H1 (cell line): ENCODE measurements at places on chromosomes 1 and 21.

GRCh38 chr1:182995894-182996293 lies 27.3 kb upstream of the LAMC1 start:
- DNase-seq = no peak

GRCh38 chr1:225891229-225891972 lies 2.5 kb upstream of the LEFTY1 start:
- DNase-seq = no peak

DNA sequence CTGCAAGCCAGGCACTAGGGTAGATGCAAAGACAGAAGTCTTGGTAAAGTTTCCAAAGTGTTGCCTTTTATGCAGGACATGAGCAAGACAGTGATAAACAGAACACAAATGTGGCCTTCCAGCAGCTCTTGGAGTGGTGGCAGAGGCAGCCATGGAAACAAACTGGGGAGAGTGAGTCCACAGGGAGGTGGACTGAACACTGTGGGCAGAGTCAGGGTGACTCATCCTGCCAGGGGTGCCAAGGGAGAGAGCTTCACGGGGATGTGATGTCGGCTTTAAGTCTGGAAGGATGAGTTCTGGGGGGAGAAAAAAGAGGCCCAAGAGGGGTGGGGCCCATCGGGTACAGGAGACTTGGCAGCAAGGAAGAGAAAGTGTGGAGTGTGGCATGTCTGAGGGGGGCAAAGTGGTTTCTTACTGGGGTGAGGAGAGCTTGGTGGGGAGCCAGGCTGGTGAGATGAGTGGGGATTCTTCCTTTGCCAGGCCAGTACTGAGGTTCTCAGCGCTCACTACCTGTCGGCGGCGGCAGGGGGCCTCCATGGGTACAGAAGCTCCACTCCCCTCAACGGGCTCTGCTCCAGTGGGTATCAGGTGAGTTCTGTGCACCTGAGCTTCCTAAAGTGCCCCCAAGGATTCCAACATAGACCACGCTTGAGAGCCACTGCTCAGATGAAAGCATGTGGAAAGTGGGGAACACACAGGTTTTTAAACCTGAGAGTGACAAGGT lies 41.8 kb downstream of the KIAA0040 start:
- DNase-seq = no peak

- no peak for DNase-seq
Measured at GRCh38 chr1:51916587-51917405, 38.3 kb upstream of the NRDC start.

DNA sequence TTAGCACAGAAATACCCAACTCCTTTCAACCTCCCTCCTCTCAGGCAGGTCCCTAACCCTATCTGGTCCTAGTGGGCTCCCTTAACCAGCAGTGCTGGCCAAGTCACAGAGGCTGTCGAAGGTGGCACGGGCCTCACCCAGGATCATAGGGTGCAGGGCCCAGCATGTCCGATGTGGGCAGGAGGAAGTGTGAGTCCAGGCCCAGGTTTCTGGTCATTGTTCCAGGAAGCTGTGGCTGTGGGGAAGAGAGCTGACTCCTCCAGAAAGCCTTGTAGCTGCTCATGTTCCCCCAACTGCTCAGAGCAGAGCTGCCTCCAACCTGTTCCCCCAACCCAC lies 2.4 kb downstream of the CCDC17 start:
- DNase-seq = no peak

DNA sequence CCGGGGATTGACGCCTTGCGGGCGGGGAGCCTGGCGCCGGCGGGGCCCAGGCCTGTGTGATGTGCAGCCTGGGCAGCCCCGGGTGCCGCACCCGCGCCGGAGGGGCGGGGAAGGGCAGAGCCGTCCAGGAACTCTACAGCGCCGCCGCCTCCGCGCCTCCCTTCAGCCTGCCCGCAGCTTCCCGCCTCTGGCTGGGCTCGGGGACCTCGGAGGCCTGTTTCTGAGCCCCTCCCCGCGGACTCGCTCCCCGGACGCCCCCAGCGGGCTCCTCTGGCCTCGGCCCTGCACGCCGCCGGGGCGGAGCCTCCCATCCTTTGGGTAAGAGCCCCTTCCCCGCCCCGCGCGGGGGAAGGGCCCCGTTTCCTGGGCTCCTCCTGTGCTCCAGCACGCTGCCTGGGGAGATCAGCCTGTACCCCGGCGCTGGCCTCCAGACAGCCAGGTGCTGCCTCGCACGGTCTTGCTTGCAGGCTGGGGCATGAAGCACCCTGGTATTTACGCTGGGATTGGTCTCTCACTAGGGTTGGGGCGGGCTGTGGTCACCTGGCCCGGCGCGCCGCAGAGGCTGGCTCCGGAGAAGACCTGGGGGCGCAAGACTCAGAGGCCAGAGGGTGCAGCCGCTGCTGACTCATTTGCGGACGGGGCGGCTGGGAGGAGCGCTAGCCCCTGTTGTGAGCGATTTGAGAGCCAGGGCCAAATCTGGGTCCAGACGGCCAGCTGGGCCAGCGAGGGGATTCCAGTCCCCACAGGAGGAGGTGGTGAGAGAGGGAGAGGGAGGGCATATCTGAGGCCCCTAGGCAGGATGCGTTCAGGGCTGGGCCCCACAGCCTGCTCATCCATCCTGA lies 5.7 kb upstream of the ACOT11 start:
- peak; percentile 76 for DNase-seq

- no peak for DNase-seq
Measured at GRCh38 chr1:57061369-57061768, 95.6 kb upstream of the C8B start.

- DNase-seq = no peak
Measured at GRCh38 chr1:182367926-182368325, 23.7 kb downstream of the GLUL start.

DNA sequence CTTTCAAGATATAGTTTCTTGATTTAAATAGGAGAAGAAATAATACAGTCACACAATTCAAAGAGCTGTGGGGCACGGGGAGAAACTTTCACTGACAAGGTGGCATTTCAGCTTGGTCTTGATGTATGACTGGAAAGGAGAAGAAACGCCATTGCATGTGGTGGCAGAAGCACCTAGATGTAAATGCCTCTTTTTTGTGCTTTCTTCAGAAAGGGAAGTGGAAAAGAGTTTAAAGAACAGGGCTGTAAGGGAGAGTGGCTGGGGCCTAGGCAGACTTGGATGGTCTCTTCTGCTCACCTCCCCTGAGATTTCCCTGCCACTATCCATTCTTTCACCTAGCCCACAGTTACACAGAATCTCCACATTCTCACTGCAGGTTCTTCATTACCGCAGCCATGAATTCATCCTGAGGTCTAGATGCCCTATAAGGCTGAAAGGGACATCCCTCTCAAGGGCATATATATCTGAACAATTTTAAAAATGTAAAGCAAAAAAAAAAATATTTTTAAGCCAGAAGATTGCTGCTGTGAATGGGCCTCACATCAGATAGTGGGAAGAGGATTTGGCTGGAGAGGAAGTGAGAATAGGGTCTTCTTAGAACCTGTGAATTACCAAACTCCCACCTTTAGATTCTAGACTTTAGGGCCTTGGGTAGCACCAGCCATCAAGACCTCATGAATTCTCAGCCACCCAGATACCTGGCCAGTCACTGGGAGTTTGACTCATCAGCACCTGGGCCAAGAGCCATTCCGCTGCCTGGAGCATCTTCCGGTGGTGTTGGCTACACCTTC lies 23.4 kb downstream of the CACNA1E start:
- DNase-seq = no peak

GRCh38 chr1:3064901-3065300 lies 4.1 kb upstream of the PRDM16 start:
- no peak for DNase-seq

- no peak for DNase-seq
Measured at GRCh38 chr1:158289811-158290210, at the start of gene CD1C. CD1C (plus strand) TSS chr1:158289923; CDS start chr1:158290065, 142 bp downstream.

- no peak for DNase-seq
Measured at GRCh38 chr1:9410737-9411297, 118.1 kb downstream of the SPSB1 start.

DNA sequence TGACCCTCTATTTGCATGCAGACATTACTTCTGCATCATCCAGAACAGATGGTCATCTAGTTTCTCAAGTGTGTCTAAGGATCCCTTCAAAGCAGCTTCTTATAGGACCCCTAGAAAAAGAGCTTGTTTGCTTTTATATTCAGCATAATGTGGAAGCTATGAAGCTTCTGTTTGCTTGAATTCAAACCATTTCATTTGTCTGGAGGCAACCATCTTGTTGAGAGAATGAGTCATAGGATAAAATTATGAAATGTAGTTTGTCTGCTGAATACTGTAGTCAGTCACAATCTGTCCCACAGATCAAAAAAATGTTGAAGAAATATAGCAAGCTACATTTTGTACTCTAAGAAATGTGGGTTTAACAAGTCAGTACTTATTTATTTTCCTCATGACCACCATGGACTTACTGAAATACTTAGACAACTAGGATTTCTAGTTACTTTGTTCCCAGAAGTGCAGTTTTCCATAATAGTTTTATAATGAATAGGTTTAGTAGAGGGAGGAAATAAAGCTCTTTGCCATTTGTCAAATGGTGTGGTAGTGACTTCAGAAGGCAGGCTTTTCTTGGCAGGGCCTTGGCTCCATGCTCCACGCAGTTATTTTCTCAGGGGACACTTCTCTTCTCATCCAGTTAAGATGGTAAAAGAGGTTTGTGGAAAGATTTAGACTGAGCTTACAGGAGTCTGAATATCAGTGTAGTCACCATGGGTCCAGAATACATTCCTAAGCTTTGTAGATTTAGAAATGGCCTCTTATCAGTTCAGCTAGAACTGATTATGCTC lies 74.8 kb upstream of the DEPDC1 start:
- no peak for DNase-seq

DNA sequence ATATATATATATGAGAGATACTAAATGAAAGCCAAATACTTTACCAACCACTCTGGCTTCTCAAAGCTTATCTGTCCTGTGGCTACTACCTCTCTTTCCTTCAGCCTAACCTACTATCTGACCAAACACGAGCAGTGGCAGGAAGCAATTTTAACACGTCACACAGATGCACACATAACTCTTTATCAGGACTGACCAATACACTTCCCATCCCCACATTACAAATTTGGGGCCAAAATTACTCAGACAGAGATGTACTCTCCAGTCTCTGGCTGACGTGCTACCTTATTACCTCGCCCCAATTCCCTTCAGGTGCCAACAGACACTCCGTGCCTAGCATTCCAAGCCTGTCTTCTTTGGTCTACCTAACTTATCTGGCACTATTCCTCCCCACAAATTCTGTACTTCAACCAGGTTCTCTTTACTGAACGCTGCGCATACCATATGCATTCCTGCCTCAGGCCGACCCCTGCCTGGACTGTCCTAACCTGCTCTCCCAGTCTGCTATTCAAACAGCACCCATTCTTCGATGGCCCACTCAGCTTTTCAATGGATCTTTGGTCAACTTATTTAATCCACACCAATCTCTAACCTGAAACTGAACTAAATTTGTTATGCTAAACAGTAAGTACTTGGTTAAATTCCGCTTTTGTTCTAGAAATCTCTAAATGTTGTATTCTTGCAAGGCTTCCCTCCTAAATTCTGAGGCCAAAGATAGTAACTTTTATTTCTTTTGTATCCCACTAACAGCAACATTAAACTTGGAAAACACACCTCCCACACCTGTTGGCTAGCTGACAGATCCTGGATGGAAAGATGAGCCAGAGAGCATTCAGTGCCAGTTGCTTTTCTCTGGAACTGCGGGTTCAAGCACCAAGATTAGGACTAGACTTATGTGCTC lies 27.9 kb downstream of the RERE start:
- peak; percentile 47 for DNase-seq

DNA sequence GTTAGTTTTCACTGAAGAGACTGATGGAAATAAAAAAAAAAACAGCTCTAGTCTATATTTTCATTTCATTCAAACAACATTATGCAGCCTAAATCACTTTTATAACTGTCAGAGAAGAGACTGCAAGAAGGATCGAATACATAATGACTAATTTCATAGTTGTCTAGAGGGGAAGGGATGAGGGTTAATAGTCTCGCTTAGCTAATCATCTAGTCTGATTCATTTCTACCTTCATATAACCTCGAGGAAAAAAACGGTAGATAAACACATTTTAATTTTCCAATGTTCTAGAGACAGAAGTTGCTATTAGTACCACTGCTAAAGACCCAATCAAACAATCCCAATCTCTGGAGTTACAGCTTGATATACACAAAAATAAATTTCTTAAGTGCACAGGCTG lies 3.5 kb downstream of the FUBP1 start:
- DNase-seq = no peak

DNA sequence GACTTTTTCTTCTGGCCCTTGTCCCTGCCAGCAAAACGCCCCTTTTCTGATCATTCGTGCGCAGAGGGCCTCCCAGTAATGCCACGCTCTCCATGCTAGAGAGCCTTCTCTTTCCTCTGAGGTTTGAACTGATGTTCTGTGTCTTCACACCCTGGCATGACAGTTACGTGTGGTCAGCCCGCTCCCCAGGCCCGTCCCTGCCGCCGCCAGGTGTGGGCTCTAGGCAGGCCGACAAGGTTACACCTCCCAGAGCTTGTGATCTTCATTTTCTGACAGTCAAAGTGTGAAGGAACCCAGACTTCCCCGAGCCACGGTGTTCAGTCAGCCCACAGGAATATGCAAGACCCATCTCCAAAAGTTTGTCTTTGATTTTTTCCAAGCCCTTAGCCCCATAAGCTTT lies 265.6 kb downstream of the TM2D1 start:
- no peak for DNase-seq

GRCh38 chr1:56404066-56404465 lies 175.3 kb downstream of the PLPP3 start:
- no peak for DNase-seq

DNA sequence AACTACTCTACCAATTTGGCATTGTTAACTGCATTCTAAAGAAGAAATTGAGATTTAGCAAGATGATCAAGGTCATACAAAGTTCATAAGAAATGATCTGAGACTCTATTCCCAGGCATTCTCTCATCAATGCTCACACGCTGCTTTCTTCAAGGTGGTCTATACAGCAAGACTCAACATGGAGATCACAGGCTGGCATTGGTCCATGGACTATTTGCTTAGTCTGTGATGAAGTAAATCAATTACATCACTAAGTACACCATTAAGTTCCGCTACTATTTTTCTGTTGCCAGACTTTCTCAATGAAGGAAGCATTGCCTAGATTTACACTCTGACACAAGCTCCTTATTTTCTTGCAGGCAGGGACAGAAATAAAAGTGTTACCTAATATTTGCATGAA lies 51.9 kb upstream of the CYP2J2 start:
- no peak for DNase-seq

GRCh38 chr1:199242601-199243000 lies 603.8 kb downstream of the PTPRC start:
- DNase-seq = no peak
